ENCODE measurements at places on chromosomes 11 and 22.
A peak's percentile ranks its signal among the peaks of the same experiment; 100 is the strongest.

GRCh38 chr11:61756452-61757212 is 4.2 kb downstream of the MYRF start:
- no peak for DNase-seq

DNA sequence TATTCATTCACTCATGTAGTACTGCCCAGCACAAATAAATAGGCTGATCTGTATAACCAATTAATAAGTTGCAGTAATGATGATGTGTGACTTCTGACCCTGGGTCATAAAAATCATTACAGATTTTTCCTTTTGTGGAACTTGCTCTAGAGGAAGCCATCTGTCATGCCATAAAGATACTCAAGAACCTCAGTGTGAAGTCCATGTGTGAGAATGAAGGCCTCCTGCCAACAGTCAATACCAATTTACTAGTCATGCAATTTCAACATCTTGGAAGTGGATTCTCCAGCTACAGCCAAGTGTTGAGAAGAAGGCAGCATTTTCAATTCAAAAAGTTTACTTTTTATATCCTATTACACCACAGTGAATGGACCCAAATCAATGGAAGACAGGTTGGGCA is 435.6 kb upstream of the LRRC4C start:
- no peak for DNase-seq

- DNase-seq: no peak
Observed at GRCh38 chr11:5665746-5666401, 19.0 kb downstream of the TRIM5 start.

- no peak for DNase-seq
Observed at GRCh38 chr11:63494975-63495374, 4.0 kb upstream of the PLAAT5 start.

GRCh38 chr11:10604798-10605197 is 36.3 kb upstream of the LYVE1 start:
- no peak for DNase-seq

GRCh38 chr11:10885703-10886363 is 28.0 kb upstream of the ZBED5 start:
- DNase-seq: no peak

DNA sequence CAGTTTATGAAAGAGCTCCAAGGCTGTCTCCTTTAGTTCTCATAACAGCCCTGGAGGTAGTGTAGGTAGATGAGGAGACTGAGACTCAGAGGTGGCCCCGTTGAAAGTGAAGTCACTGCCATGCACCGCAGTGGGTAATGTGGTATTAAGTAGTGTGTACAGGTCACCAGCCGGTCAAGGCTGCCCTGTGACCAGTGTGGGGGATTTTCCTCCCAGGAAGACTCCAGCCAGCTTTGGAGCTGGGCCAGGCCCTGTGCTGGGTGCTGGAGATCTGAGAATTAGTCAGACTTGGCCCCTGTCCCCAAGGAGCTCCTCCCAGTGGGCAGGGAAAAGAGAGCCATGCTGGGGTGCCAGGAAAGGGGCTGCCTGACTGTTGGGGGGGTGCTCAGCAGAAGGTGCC is 5.3 kb downstream of the OMP start:
- DNase-seq: no peak

- no peak for DNase-seq
Observed at GRCh38 chr11:63672936-63673539, 1.9 kb upstream of the ATL3 start.

DNA sequence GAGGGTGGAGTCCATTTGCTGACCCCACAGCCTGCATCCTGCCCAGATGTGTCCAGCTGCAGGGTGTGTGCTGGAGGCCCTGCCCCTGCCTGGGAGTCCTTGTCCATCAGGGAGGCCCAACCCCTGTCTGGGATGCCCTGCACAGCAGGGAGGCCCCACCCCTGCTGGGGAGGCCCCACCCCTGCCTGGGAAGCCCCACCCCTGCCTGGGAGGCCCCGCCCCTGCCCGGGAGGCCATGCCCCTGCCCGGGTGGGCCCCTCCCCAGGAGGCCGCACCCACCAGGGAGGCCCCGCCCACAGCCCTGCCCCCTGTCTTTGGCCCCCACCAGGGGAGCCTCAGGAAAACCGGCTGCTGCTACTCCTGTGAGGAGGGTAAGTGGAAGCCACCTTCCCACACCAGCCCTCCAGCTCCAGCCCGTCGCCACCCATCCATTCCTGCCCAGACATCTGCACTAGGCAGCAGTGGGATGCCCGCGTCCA is 37.2 kb downstream of the MUC5B start:
- DNase-seq: no peak

GRCh38 chr11:80196041-80196440 is 755.2 kb upstream of the TENM4 start:
- no peak for DNase-seq

DNA sequence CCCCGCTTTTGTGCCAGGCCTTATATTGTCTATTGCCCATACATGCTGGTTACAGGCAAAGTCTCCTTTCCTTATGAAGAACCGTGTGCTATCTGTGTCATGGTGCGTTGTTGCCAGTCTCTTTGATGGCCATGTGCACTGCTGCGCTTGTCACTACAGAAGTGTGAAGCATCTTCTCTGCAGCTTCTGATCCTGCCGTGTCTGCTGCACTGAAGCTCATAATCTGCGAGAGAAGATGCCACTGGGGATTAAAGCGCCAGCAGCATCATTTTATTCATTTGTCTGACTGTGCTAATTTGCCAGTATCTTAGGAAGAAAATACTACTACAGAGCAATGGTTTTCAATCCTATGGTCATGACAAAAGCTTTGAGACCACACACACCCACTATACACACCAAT is 330.1 kb downstream of the FAT3 start:
- DNase-seq: no peak

GRCh38 chr11:75384438-75385080 is 14.8 kb upstream of the RPS3 start:
- DNase-seq: peak; percentile 80

DNA sequence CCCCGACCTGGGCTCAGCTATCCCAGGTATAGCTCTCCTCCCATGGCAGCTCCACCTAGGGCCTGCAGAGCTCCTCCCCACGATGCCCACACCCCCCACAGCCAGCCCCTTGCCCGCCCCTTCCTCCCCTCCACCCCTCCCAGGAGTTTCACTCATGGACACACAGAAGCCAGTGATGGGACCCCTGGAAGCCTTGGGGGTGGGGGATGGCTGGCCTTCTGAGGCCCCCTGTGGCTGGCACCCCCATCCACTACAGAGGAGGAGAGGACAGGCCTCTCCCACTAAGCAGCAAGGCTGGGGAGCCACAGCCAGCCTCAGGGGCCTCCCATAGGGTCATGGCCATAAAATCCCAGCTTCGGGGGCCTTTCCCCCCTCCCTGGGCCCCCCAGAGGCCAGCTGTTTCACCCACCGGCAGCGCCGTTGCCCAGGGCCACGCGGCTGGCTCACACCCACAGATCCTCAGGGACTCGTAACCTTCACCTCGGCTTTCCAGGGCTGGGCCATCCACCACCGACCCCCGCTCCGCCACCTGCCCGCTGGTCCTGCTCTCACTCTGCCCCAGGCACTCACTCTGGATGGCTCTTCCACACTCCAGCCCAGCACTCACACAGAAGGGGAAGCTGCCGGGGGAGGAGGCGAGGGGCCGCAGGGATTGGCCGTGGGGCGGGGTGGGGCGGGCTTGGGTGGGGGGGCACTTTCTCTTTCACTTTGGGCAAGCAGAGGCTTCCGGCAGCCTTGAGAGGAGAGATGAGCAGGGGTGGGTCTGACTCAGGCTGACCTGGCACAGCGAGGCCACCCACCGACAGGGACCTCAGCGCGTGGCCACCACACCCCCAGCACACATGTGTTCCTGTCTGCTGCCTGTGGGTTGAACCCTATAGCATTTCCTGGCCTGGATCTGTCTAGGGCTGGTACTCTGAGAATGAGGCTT is 2.2 kb downstream of the SLC25A22 start:
- no peak for DNase-seq

DNA sequence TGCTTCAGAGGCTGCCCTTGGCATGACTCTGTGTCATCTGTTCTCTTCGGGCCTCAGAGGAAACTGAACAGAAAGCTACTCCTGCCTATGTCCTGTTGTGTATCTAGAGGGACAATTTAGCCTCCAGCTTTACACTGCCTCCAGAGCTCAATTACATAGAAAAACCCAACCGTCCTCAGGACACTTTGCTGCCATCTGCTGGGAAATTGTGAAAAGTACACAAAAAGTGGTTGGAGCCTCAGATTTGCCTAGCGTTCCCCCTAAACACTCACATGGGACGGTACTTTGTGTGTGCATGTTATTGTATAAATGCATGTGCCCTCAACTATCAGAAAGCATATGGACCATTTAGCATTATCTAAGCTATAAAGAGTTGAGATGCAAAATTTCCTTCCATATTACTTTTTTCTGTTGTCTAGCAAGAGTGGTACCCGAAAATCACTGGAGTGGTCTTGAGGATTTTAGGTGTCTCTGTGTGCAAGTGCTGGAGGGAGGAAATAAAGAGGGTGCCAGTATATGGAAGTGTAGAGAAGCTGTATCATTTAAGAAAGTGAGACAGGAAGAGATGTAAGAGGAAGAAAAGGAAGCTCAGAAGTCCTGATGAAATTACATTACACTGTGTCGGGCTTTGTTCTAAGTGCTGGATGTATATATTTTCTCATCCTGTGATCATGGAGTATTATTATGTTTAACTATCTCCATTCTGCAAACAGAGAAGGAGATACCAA is 8.7 kb upstream of the MS4A4E start:
- peak; percentile 18 for DNase-seq

DNA sequence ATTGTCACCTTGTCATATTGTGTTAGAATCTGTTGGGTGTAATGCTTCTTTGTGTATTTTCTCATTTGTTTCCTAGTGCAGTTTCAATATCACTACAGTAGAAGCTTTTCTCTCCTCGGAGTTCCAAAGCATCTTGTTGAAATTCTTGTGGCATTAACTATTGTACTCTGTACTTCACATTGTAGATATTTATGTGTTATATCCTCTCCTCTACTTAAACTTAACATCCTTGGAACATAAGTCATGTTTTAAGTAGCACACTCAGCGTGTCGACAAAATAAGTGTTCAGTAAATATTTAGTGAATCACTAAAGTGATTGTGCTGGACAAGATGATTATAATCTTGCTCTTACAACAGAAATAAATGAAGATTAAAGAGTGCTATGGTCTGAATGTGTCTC is 201.7 kb downstream of the ARHGAP42 start:
- DNase-seq: no peak

GRCh38 chr11:85590848-85591483 is 36.2 kb downstream of the DLG2 start:
- no peak for DNase-seq

DNA sequence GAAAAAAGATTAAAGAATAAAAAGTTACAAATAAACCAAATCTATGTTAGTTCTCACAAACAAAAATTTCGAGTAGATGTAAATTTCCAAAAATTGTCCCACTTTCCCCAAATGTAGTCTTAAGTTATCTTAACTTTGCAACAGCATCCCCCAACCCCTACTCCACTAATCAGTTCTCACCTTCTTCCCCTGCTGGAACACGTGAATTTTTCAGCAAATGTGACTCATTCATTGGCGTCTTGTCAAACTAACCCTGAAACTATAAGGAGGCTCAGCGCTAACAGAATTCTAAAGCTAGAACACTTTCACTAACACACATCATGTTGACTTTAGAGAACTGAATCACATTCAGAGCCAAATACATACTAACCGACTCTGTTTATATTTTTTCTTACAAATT is 46.1 kb downstream of the PHF21A start:
- DNase-seq: no peak

DNA sequence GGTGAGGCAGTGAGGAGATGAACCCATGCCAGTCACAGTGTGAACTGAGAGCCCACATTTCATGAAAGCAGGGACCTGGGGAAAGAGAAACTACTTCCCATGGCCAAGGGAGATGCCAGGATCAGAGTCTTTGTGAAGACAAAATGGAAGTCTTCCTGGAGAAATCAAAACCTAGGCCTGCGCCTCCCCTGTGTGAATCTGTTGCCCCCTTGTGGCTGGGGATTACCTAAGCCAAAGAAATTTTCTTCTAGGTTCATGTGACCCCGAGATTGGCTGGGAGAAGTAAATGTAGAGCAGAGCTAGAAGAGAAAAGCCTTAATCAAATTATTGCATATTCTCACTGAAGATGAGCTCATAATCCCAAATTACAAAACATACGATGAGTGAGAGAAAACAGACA is 1075.3 kb downstream of the TBC1D22A start:
- no peak for DNase-seq

DNA sequence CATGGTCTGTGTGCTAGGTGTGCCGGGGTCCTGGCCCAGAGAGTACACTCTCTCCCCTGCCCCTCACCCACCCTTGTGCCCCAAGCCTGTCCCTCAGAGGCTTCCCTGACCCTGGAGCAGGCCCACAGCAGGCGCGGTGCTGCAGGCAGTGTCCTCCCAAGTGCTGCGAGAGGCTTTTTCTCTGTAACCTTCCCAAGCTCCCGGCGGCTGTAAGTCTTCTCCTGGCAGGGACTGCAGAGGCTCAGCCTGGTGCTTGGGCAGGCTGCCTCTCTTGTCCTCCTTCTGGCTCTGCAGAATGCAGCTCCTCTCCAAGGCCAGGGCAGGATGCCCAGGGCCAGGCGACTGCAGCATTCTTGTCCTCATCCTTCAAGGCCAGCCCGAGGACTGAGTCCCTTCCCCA is 15.9 kb downstream of the RFPL1 start:
- no peak for DNase-seq

DNA sequence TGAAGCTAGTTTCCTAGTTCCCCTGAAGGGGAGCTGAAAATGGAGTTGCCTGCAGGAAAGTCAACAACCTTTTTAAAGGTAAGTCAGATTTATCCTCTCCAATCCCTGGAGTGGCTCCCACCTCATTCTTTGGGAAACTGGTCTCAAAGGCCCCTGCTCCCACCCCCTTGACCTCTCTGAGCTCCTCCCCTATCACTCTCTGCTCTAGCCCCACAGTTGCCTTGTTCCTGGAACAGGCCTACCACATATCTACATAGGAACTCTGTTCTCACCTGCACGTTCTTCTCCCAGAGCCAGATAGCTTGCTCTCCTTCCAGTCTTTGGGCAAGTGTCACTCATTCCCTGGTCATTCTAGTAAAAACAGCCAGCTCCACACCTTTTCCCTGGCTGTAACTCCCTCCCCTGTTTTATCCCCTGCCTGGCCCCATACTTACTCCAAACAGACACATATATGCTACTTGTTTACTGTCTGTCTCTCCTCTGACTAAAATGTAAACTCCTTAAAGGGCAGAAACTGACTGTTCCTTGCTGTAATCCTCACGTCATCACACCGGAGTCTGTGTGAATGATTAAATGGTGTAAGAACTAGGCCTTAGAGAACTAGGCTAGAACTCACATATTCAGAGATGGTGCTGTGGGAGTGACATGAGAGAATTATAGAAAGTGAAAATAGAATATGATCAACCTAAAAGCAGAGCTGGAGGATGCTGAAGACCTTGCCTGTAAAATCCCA is 53.3 kb downstream of the TCF20 start:
- no peak for DNase-seq

GRCh38 chr11:118907051-118908042 is 18.4 kb downstream of the BCL9L start:
- no peak for DNase-seq

GRCh38 chr11:16297332-16297731 is 59.0 kb downstream of the SOX6 start:
- no peak for DNase-seq

- no peak for DNase-seq
Observed at GRCh38 chr11:94449437-94449836, 44.2 kb downstream of the MRE11 start.

GRCh38 chr11:124222407-124222806 is 18.5 kb upstream of the OR8G1 start:
- DNase-seq: no peak

Measured in iPS DF 6.9 (cell line).